ENCODE measurements at places on chromosomes 6 and 20. TPM values are rescaled to one million over a fixed set of nuclear protein-coding genes. Genes with fewer than 3 reads are reported as not detected.
A peak's percentile ranks its signal among the peaks of the same experiment; 100 is the strongest.

GRCh38 chr20:50850721-50851286, 55.9 kb downstream of the BCAS4 start:
- H3K4me1 ChIP-seq, result no peaks in the 10 kb centered on the region
- no peaks in the 10 kb centered on the region for H3K36me3 ChIP-seq
- no peak overlapping the region for H3K4me3 ChIP-seq
- no peak overlapping the region for H3K27ac ChIP-seq
- DNase-seq, result no peak

GRCh38 chr20:25055711-25056495, 2.0 kb downstream of the ACSS1 start:
- peak overlapping the region; percentile 82 for H3K27ac ChIP-seq
- no peak for DNase-seq
- H3K4me3 ChIP-seq, result no peak overlapping the region
- no peaks in the 10 kb centered on the region for H3K27me3 ChIP-seq

CDH22 gene
- not detected for polyA plus RNA-seq

DNA sequence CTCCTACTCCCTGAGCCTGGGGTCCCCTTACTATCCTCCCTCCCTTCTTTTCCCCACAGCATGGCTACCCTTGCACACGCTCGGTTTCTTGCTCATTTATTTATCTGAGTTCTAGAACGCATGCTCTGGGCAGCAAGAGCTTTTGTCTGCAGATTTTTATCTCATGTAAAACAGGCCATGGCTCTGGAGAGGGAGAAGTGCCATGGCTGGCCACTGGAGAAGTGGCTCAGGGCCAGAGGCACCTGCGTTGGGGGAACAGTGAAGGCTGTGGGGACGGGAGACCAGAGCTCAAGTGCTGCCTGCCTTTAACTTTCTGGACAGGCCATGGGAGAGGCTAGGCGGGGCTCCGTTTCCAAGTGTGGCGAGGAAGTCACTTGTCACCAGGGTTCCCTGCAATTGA, 177.7 kb upstream of the SULF2 start:
- H3K27me3 ChIP-seq, result no peaks in the 10 kb centered on the region
- H3K27ac ChIP-seq, result no peak overlapping the region
- H3K4me1 ChIP-seq, result no peaks in the 10 kb centered on the region
- no peak overlapping the region for H3K4me3 ChIP-seq
- no peak for DNase-seq

DNA sequence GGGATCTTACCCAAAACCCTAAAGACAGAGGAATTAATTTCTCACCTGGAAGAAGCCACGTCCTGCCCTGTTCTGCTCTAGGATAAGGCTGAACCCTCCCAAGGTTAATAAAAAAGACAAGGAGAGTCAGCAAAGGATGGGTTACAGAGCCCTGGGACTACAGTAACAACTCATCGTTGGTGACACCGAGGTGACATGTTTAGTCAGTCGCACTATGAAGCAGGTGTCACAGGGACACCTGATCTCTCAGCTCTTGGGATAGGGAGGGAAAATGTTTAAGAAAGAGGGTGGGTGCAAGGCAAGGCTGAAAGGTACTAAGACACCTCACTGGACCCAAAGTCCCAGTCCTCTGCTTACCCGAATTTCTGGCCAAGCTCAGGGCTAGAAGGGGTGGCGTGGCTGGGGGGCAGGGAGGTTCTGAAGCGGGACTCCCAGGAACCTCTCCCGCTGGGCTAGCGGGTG, 562 bp downstream of the MOCS1 start:
- H3K27me3 ChIP-seq, result peaks cover 3% of the 10 kb centered on the region
- no peaks in the 10 kb centered on the region for H3K36me3 ChIP-seq
- no peak overlapping the region for H3K4me3 ChIP-seq
- DNase-seq, result no peak
- peaks cover 5% of the 10 kb centered on the region for H3K4me1 ChIP-seq
- H3K27ac ChIP-seq, result no peak overlapping the region

GRCh38 chr6:132251711-132252110, 149.6 kb downstream of the MOXD1 start:
- DNase-seq, result no peak
- H3K4me3 ChIP-seq, result no peak overlapping the region
- no peak overlapping the region for H3K27ac ChIP-seq
- H3K36me3 ChIP-seq, result no peaks in the 10 kb centered on the region
- H3K27me3 ChIP-seq, result no peaks in the 10 kb centered on the region

BTN1A1 gene
- polyA plus RNA-seq, result 0.08 TPM

GRCh38 chr6:158043008-158043407, 61.3 kb downstream of the SYNJ2 start:
- no peaks in the 10 kb centered on the region for H3K27me3 ChIP-seq
- H3K27ac ChIP-seq, result no peak overlapping the region
- no peak for DNase-seq
- no peak overlapping the region for H3K4me3 ChIP-seq

DNA sequence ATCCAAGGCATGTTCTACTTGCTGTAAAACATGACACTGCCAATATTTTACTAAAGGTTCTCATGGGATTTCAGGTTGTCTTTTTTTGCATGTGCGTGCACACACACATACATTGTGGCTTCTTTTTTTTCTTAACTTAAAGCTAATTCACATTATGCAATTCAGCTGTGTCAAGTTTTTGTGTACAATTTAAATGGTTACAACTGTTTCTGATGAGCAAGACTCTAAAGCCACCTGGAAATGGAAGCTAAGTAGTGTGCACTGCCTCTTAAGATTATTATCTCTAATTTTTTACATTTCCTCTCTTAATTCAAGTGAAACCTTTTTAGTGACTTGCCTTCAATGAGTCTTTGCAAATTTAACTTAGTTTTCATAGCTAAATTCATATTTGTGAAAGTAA, 75.3 kb downstream of the TULP4 start:
- no peak for DNase-seq
- no peak overlapping the region for H3K4me3 ChIP-seq
- H3K27ac ChIP-seq, result no peak overlapping the region
- H3K4me1 ChIP-seq, result no peaks in the 10 kb centered on the region
- no peaks in the 10 kb centered on the region for H3K36me3 ChIP-seq
- H3K27me3 ChIP-seq, result no peaks in the 10 kb centered on the region
